ENCODE measurements at places on chromosomes 4 and X.

DNA sequence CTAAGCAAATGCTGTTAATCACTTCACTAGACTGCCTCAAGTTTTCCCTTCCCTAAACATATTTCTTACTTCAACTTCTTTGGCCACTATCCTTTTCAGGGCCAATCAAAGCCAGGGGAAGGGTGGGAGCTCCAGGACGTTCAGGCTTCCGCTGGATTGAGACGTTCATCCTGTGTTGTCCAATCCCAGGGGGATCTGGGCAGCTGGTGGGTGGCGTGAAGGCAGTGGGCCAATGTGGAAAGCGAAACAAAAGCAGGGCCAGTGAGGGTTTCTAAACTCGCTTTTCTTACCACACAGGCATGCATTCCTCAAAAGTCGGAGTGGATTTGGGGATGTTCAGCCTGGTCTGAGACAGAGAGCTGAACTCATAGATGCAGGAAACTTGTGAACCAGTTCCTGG, 7.6 kb downstream of the CXCL13 start:
- no peak for DNase-seq

GRCh38 chr4:145289403-145290076, 109.2 kb upstream of the OTUD4 start:
- no peak for DNase-seq

DNA sequence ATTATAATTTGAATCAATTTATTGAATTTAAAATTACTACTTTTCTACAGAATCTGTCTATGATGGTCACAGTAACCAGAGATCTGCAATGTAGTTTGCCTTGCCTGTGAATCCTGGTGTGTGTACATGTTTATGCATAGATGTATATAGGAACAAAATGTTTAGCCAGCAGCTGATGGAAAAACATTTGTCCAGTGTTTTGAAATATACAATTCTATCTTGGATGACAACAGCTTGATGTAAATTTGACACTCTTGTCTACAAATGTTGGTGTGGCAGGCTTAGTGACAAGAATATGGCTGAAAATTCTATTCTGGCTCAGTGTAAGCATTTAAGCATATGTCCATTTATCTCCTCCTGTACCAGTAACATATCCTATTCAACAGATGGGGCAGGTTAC, 229.4 kb downstream of the RCHY1 start:
- DNase-seq = no peak

DNA sequence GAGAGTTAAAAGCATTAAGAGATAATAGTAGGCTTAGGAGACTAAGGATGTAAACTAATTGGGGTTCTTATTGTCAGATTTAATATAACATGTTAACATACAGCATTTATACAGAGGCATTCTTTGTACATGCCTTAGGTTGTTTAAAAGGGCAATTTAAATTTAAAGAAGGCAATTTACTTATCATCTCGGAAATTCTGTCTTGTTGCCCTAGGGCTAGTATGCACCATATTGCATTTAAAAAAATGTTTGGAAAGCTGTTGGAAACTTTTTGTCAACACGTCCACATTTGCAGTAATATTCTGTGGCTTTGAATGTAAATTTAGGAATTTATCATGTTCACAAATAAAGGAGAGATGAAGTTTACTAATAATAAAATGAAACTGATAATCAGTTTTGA, 25.5 kb downstream of the GALNT7 start:
- DNase-seq = no peak

GRCh38 chr4:150990250-150990649, 24.8 kb downstream of the LRBA start:
- no peak for DNase-seq

Measured in activated CD4-positive, alpha-beta T cell treated with anti-CD3 and anti-CD28 coated beads, Interleukin-2, amount 50 U/mL, for 16 hours (primary cell).